ENCODE measurements at places on chromosomes 12 and 14.

- DNase-seq = no peak
Observed at GRCh38 chr12:48001505-48002413, 2.5 kb downstream of the COL2A1 start.

DNA sequence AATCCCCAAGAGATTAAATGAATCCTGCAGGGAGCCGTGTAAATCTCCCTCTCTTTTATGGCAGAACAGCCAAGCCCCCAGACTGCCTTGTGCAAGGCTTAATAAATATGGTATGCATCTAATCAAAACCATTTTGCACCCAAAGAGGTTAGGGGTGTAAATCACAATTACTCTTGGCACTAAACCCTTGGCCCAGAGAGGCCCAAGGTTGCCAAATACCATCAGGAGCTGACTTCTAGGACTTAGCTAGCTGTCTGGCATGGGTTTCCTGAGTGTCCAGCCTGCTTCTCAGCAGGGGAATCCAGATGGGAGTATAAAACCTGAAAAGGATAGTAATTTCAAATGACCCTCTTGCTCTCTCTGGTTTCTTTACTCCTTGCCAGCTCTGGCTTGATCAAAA is 610.4 kb downstream of the MED13L start:
- DNase-seq = no peak

DNA sequence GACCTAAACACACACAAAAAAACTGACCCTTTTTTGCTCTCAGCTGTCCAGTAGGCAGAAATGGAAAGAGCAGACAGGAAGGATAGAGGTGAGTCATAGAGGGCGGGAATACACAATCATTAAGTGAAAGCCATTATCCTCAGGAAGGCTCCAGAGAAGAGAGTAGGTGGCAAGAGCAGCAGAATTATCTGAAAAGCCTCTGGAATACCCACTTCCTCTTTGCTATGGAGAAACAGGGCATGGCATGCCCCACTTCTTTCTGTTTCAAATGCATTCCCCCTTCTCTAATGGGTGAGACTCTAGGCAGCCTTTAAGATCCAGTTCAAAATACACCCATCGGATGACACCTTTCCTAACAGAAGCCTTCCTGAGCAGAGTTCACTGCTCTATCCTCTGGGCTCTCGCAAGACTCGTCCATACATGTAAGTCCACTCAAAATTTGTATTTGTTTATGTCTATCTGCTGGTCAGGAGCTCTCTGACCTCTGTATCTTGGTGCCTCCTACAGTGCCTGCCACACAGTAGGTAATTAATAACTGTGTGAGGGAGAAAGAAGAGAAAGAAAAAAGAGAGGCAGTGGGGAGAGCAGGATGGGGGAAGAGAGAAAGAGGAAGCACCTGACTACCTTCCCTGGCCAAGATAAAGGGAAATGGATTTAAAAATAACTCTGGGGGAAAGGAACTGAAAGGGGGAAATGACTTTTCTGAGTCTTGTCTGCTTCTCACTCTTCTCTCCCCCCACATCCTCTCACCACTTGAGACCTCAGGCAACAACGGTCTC is 8.5 kb downstream of the KLHL33 start:
- no peak for DNase-seq

DNA sequence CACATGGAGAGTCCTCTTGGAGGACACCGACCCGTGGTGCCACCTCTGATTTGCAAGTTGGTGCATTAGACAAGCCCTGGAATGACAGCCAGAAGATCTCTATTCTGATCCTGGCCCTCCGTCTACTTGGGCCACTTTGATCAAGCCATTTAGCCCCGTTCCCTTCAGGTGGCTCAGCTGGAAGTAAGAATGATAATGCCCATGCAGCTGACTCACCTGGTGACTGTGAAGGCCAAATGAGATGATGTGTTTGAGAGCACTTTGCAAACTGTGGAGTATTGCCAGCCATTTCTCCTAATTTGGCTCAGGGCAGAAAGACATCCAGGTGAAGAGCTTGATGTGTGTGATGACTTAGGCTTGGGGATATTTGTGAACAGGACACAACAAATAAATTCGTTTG is 165.9 kb downstream of the ETV6 start:
- no peak for DNase-seq

All from central memory CD4-positive, alpha-beta T cell (primary cell).